ENCODE measurements at places on chromosomes 1 and 21.
A peak's percentile ranks its signal among the peaks of the same experiment; 100 is the strongest.

DNA sequence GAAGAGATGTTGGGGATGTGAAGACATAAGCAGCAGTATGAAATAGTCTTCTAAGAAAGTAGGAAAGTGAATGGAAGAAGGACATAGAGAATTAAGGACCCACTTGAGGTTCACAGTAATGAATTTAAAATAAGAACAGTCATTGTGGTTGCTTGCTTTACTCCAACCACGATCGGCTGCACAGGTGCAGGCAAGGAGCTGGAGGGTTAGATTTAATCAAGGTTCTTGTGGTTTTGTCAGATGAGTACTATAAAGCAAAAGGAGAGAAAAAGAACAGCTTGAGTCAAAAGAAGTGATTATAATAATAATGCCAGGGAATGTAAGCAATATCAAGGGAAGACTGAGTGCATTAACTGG lies 46.1 kb upstream of the RBM34 start:
- DNase-seq: peak; percentile 56

DNA sequence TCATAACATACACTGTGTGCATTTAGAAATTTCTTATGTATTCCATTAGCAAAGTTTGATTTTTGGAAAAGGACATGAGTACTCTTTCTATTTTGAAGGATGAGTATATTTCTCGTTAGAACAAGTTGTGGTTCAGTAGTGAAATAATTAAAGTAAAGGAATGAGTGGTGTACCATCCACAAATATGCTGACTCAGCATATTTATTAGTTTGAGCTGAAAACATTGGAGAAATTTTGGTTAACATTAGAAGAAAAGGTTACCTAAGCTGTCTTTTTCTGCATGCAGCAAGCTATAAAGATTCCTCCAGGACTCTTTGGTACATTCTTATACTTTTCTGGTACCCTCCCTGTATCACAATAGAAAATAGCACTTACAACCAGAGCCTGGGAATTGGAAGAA lies 5.7 kb upstream of the OR2L5 start:
- DNase-seq: no peak

- no peak for DNase-seq
These were observed 98.5 kb upstream of the RUNX3 start for GRCh38 chr1:25028587-25028906.

- DNase-seq: no peak
These were observed 51.0 kb upstream of the GORAB start for GRCh38 chr1:170481000-170481399.

DNA sequence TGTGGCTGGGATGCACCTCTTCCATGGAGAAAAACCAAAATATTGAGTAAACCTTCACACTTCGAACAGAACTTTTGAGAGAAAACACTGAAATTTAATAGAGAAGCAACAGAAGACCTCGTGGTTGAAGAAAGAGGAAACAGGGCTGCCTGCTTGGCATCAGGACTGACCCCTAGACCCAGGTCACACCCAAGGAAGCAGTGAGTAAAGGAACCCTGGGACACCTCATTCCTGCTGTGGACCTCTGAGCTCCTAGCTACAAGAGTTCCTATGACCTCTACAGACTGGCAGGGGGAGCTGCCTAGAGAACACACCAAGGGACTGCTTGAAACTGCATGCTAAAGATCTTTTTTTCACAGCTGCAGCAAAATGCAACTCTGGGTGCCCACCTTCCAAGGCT lies 67.8 kb downstream of the FASLG start:
- no peak for DNase-seq

DNA sequence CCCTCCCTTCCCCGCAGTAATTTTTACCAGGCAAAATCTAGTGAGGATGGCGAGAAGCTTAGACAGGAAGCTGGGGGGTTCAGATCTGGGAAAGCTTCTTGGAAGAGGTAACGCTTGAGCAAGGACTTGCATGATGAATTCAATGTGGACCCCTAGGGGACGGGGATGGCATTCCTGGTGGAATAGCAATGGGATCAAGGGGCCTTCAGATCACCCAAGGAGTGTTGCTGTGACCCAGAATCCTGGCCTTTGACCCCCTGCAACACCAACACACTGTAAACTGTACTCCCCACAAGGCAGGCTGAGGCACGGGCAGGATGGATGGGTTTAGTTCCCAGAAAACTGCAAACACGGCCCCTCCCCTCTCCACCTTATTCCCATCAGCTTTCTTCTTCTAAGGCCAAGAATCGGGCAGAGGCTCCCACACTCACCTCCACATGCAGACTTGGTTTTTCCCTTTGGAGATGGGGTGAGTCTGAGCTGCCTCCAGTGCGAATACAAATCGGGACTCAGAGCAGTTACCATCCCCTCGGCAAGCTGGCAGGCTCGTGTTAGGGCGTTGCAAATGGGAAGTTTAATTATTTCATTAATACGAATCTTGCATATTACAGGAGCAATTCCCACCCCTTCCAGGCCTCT lies 20.1 kb downstream of the DISP3 start:
- DNase-seq: no peak

DNA sequence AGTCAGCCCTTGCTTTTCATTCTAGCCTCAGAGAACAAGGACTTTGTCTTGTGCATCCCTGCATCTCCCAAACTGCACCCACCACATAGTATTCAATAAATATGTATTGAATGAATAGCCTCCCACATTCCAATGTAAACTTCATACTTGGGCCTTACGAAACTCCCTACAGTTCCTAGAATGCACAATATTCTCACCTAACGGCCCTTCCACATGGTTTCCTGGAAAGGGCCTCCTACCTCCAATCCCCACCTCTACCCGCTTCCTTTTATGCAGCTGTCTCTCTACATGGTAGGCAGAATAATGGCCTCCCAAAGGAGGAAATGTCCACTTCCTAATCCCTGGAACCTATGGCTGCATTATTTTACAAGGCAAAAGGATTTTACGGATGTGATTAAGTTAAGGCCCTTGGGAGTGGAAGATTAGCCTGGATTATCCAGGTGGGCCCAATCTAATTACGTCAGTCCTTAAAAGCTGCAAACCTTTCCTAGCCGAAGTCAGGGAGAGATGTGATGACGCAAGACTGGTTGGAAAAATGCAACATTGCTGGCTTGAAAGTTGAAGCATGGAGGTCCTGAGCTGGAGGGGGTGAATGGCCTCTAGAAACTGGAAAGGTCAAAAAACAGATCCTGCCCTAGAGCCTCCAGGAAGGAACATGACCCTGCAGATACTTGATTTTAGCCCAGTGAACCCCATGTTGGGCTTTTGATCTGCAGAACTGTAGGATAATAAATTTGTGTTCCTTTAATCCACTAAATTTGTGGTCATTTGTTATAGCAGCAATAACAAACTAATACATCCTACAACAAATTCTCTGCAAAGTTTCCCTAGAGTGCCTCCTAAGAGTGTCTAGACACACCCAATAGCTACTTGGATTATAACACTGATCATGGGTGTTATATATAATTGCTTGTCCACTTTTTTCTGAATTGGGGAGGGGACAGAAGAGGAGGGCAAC lies 5.2 kb upstream of the PIK3C2B start:
- no peak for DNase-seq

DNA sequence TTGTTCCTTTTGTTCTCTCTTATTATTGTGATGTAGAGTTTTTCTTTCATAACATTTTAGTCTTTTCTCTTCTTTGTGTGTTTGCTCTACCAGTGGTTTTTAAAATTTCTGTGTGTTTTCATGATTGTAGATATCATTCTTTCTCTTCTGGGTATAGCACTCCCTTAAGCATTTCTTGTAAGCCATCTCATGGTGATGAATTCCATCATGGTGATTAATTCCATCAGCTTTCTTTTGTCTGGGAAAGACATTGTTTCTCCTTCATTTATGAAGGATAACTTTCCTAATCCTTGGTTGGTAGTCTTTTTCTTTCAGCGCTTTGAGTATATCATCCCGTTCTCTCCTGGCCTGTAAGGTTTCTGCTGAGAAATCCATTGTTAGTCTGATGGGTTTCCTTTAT lies 22.7 kb downstream of the CD55 start:
- no peak for DNase-seq

DNA sequence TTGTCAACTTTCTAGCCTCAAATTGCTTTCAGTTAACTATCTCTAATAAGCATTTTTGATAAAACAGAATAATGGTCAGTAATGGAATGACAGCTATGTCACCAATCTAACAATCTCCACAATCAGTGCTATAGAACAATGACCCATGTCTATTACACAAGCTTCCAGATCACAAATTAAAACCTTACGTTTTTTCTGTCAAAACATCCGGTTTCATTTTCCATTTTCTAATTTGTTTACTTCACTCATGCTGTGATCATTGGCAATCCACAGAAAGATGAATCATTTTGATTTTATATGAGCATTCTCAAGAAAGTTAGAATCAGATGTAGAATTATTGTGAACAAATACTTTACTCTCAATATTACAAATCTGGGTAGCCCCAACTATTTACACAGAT lies 80.3 kb downstream of the KCNT2 start:
- no peak for DNase-seq

DNA sequence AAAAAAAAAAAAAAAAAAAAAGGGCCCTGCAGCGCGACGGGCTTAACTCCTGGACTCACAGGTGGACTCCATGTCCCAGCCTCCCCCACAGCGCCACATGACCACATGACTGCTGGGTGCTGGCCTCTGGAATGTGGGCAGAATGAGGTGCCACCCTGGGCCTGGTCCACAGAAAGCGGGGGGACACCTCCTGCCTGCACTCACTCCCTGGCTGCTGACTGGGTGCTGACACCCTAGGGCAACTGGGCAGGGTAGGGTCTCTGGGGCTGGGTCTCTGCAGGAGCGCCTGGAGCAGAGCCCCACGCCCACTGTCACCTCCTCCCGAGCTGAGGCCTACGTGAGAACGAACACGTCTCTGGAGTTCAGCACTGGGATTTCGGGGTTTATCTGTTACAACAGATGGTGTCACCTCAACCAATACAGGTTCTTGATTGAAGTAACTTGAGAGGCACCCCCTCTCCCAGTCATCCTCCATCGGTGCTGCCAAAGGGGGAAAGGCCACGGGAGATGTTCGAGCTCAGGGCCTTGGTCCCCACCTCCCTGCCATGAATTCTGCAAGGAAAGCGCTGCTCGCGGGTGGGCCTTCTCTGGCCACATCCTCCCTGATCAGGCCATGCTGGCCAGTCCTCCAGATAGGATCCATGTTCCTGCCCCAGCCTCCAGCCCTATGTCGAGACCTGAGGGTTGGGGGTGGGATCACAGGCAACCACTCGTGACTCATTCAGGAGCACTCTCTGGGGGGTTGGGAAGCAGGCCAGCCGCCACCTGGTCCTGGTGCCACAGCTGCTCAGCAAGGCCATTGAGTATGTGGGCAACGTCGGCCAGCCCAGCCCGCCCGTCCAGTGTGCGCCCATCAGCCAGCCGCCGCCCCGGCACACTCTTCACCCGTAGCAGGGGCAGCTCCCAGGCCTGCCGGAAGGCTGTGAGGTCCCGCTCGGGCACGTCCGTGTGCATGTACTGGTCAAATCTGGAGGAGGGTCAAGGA lies 5.4 kb downstream of the CPLANE2 start:
- DNase-seq: no peak

- no peak for DNase-seq
These were observed 1.0 kb downstream of the ST6GALNAC5 start for GRCh38 chr1:76868154-76868882.

DNA sequence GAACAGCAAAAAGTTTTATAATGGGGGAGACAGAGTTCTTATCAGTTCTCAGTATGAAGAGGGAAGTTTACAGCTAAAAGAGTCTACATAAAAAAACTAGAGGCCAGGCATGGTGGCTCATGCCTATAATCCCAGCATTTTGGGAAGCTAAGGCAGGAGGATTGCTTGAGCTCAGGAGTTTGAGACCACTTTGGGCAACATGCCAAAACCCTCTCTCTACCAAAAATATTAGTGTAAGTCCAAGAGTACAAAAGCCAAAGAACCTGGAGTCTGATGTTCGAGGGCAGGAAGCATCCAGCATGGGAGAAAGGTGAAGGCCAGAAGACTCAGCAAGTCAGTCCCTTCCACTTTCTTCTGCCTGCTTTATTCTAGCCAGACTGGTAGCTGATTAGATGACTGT lies 35.0 kb upstream of the ROR1 start:
- no peak for DNase-seq
